Mononuclear cell (primary cell): ENCODE measurements at places on chromosomes 7 and 10. TPM values are rescaled to one million over a fixed set of nuclear protein-coding genes. Genes with fewer than 3 reads are reported as not detected.

The MEOX2 gene
- total RNA-seq = not detected

The GIMAP6 gene
- 26.2 TPM for total RNA-seq

The JCAD gene
- total RNA-seq = 0.10 TPM

The FAM25G gene
- total RNA-seq = not detected

The SLC29A4 gene
- total RNA-seq = 0.10 TPM

The ALOX5 gene
- total RNA-seq = 88.9 TPM

The ORC5 gene
- total RNA-seq = 19.4 TPM

The TEX47 gene
- total RNA-seq = not detected

The CH25H gene
- total RNA-seq = 0.63 TPM

The AP4M1 gene
- total RNA-seq = 2.8 TPM

The PAPOLB gene
- not detected for total RNA-seq

The EBF3 gene
- total RNA-seq = not detected

The PLEKHS1 gene
- total RNA-seq = 0.21 TPM

The NCF1 gene
- total RNA-seq = 23.0 TPM

The EPDR1 gene
- total RNA-seq = 0.42 TPM

The PRKRIP1 gene
- total RNA-seq = 30.7 TPM

The LLCFC1 gene
- not detected for total RNA-seq

The ZNF804B gene
- not detected for total RNA-seq

The ADK gene
- 34.2 TPM for total RNA-seq

The TMEM236 gene
- under 0.01 TPM for total RNA-seq

The CHCHD2 gene
- 215 TPM for total RNA-seq

The PRKCQ gene
- total RNA-seq = 43.2 TPM

The FBXL13 gene
- total RNA-seq = 1.9 TPM

The NUPR2 gene
- total RNA-seq = not detected

The WDFY4 gene
- 28.9 TPM for total RNA-seq

The TMEM196 gene
- total RNA-seq = not detected

The OGDHL gene
- total RNA-seq = not detected

The OR2A1 gene
- not detected for total RNA-seq

The FXYD4 gene
- total RNA-seq = not detected

The SPDYE2B gene
- 0.21 TPM for total RNA-seq

The GHRHR gene
- total RNA-seq = not detected

The TMEM176B gene
- 4.7 TPM for total RNA-seq

The GPR85 gene
- under 0.01 TPM for total RNA-seq

The LFNG gene
- total RNA-seq = 101 TPM

The ATOH7 gene
- total RNA-seq = not detected

The SHOC2 gene
- 98.6 TPM for total RNA-seq

The SPAM1 gene
- not detected for total RNA-seq

The PTF1A gene
- total RNA-seq = not detected

The PRPS1L1 gene
- total RNA-seq = 0.31 TPM

The NUTM2E gene
- total RNA-seq = 0.42 TPM

The CTTNBP2 gene
- total RNA-seq = 0.10 TPM

The CCDC172 gene
- total RNA-seq = not detected

The PSMC2 gene
- total RNA-seq = 128 TPM

The MBL2 gene
- not detected for total RNA-seq

The BPGM gene
- total RNA-seq = 20.8 TPM

The UNCX gene
- total RNA-seq = not detected

The OR6V1 gene
- total RNA-seq = not detected

The ZNF487 gene
- total RNA-seq = 13.1 TPM
